Left lung (tissue), 14 donors: ENCODE measurements at places on chromosomes 6 and 20. TPM values are rescaled to one million over a fixed set of nuclear protein-coding genes. Genes with fewer than 3 reads are reported as not detected.
A peak's percentile ranks its signal among the peaks of the same experiment; 100 is the strongest.

DNA sequence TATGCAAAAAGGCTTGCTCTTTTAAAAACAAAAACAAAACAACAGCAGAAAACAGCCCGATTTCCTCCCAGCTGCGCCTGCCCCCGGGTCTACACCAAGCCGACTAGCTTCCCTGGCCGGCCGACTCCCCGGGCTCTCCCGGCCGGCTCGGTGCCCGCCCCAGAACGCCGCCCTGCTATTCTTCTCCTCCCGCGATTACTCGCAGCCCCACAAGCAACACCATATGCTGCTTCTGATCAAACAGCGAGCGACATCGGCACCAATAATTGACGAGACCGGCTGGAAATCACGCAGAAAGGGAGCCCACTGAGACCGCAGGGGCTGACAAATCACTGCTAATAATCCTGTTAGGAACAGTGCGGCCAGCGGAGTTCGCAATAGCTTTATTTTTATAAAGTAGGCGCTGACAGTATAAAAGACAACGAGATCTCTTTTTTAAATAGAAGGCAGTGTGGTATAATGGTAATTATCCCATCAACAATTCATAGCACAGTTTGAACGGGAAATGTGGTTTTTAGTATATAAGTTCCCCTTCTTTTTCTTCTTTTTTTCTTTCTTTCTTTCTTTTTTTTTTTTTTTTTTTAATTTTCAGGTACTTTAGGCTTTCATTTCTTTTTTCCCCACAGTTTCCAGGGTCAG is 3.3 kb downstream of the SIM1 start:
- no peak for DNase-seq
- H3K36me3 ChIP-seq: no peaks in the 10 kb centered on the region
- peaks cover 100% of the 10 kb centered on the region for H3K27me3 ChIP-seq
- no peak overlapping the region for H3K4me3 ChIP-seq

GRCh38 chr6:96381246-96381645 is 140.4 kb upstream of the UFL1 start:
- H3K4me1 ChIP-seq: no peaks in the 10 kb centered on the region
- no peak overlapping the region for H3K4me3 ChIP-seq
- no peaks in the 10 kb centered on the region for H3K36me3 ChIP-seq
- no peaks in the 10 kb centered on the region for H3K27me3 ChIP-seq
- no peak for DNase-seq

GRCh38 chr6:34281702-34282334 is 33.0 kb upstream of the SMIM29 start:
- H3K27me3 ChIP-seq: no peaks in the 10 kb centered on the region
- no peak overlapping the region for H3K27ac ChIP-seq
- no peaks in the 10 kb centered on the region for H3K4me1 ChIP-seq
- no peak for DNase-seq
- H3K4me3 ChIP-seq: no peak overlapping the region

GRCh38 chr20:39155971-39156370 is 193.8 kb downstream of the DHX35 start:
- H3K27ac ChIP-seq: no peak overlapping the region
- no peak for DNase-seq
- H3K36me3 ChIP-seq: no peaks in the 10 kb centered on the region
- no peaks in the 10 kb centered on the region for H3K27me3 ChIP-seq

DNA sequence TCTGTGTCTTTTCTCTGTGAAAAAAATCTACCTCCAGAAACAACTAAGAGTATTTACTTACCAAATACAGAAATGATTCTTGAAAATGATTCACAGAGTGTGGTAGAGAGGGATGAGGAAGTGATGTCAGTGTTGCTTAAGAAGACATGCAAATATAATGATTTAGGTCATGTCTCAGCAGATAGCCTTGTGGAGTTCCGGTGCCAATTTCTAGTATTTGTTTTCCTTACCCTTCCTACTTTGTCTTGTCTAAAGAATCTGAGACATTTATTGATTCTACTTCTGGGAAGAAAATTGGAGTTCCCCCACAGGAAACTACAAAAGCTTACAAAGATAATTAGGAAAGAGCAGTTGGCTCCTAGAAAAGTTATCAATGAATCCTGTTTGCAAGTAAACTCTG is 68.8 kb downstream of the GJA1 start:
- H3K27me3 ChIP-seq: no peaks in the 10 kb centered on the region

DNA sequence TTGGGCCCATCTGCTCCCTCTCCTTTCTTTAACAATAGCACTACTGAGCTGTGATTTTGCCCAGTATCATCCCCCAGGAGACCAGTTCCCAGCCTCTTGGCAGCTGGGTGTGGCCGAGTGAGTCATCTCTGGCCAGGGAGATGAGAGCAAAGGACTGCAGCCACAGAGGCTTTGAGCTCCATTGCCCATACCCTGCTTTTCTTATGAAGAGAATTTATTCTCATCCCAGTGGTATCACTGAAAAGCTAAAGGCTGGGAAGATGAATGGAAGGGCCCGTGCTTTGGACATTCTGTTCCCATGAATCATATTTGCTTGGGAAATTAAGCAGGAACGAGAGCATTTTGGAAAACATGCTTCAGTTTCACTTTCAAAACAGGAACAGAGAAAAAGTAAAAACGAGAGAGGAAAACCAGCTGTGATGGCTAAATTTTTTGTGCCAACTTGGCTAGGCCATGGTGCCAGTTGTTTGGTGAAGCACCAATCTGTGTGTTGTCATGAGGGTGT is 14.9 kb downstream of the CST3 start:
- no peaks in the 10 kb centered on the region for H3K36me3 ChIP-seq
- peak overlapping the region; percentile 82 for H3K27ac ChIP-seq
- no peak for DNase-seq
- H3K27me3 ChIP-seq: no peaks in the 10 kb centered on the region

DNA sequence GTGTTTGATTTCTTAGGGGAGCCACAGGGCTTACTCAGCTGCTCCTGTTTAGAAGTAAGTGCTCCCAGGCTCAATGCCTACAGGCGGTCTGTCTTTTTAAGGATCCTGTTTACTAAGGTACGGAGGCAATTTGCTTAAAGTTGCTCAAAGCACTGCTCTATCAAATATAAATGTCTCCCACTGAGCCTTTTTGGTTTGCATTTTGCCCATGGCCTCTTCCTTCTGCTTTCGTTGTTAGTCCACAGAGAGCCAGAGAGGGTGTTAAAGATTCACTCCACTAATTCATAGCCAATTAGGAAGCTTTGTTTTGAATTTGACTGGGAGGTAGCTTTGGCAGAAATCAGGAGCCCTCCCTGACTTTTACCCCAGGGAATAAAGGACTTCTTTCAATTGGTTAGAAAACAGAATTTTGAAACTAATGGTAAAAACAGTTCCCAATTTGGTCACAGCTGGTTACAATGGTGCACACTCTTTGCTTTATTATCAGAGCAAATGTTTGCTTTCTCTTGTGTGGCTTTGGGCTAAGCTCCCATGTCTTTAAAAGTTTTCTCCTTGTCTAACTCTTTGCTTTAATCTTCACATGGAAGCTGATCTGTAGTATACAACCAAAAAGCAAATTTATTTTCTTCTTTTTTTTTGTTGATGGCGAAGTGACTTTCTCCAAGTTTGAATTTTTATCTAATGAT is 126.2 kb downstream of the IMPG1 start:
- no peaks in the 10 kb centered on the region for H3K4me1 ChIP-seq
- no peak for DNase-seq
- H3K4me3 ChIP-seq: no peak overlapping the region
- no peak overlapping the region for H3K27ac ChIP-seq
- H3K36me3 ChIP-seq: no peaks in the 10 kb centered on the region

- H3K4me3 ChIP-seq: no peak overlapping the region
- DNase-seq: no peak
Observed at GRCh38 chr6:15966000-15966520, 162.8 kb upstream of the MYLIP start.

- H3K27ac ChIP-seq: no peak overlapping the region
- H3K36me3 ChIP-seq: no peaks in the 10 kb centered on the region
- no peak overlapping the region for H3K4me3 ChIP-seq
- H3K27me3 ChIP-seq: no peaks in the 10 kb centered on the region
Observed at GRCh38 chr6:169176361-169176991, 77.2 kb downstream of the THBS2 start.

DNA sequence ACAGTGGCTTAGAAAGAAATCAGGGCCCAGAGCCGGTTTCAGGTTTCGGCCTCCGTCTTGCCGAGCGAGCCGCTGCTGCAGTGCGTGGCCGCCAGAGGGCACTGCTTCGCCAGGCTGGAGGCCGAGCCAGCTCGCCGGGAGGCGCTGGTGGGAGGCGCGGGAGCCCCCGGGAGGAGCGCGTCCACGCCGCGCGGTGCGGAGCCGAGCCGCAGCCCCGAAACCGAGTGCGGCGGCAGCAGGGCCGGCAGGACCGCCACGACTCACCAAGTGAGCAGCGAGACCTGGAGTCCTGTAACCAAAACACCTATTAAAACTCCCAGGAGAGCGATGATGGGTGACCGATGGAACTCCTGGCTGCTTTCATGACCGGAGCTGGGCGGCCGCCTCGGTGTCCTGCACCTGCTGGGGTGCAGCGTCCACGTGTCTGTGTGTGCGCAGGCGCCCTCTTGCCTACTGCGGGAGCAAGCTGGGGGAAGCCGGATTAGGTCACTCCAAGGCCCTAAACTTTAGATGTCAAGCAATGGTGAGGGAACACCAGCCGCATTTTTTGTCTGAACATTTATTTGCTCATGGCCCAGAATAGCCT is 186.9 kb upstream of the UST start:
- H3K4me3 ChIP-seq: peak overlapping the region; percentile 29
- no peaks in the 10 kb centered on the region for H3K27me3 ChIP-seq
- H3K27ac ChIP-seq: no peak overlapping the region

- DNase-seq: no peak
- H3K36me3 ChIP-seq: no peaks in the 10 kb centered on the region
- peaks cover 8% of the 10 kb centered on the region for H3K27me3 ChIP-seq
- no peak overlapping the region for H3K4me3 ChIP-seq
- H3K4me1 ChIP-seq: no peaks in the 10 kb centered on the region
- no peak overlapping the region for H3K27ac ChIP-seq
Observed at GRCh38 chr6:96017070-96017359, 1.2 kb downstream of the FUT9 start.

DNA sequence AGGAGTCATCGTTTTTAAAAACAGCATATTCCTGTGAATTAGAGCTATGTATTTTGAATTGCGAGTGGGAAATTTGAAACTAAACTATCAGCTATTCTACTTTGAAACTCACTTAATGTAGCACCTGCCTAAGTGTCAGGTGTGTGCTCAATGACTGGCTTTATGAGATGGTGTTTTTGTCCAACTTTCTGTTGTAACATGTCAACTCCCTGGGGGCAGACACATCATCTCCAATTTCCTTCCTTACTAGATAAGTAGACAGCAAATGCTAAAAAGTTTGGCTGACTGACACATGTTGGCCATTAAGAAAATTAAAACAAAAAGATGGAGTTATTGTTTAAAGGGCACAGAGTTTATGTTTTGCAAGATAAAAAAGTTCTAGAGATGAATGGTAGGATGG is 226.9 kb downstream of the TFAP2B start:
- no peaks in the 10 kb centered on the region for H3K4me1 ChIP-seq
- no peaks in the 10 kb centered on the region for H3K27me3 ChIP-seq
- no peak overlapping the region for H3K27ac ChIP-seq
- DNase-seq: no peak

TRIM10 gene
- total RNA-seq: not detected

AFG1L gene
- total RNA-seq: 10.2 TPM
